HuH-7 (cell line): ENCODE measurements at places on chromosomes 6 and 20.

DNA sequence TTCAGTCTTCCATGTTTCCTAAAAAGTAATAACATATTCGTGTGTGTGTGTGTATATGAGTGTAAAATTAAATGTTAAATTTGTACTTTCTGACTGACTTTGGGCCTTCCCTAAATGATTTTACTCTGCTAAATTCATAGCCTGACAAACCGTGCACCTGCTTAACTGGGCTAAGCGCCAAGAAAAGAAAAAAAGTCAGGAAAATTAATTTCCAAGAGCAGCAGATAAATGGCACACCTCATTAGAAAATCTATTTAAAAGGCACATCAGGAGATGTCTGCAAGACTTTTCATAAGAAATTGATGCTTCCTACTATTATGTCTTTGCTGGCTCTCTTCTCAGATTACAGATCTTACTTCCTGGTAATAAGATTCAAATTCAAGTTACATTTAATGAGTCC, 72.4 kb downstream of the TRDN start:
- no peak for DNase-seq

DNA sequence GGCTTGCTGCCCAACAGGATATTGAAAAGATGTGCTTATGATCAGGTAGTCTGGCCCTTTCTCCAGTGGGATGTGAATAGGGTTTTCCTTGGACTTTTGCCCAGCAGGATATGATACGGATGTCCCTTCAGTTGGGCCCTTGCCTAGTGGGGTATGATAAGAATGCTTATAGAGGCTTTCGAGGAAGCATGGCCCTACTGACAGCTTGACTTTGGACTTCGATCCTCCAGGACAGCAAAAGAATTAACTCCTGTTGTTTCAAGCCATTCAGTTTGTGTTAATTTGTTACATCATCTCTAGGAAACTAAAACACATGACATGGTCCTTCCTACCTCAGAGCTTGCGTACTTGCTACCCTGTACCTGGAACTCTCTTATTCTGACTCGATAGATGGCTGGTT, 9.7 kb upstream of the ZNF334 start:
- DNase-seq = no peak

DNA sequence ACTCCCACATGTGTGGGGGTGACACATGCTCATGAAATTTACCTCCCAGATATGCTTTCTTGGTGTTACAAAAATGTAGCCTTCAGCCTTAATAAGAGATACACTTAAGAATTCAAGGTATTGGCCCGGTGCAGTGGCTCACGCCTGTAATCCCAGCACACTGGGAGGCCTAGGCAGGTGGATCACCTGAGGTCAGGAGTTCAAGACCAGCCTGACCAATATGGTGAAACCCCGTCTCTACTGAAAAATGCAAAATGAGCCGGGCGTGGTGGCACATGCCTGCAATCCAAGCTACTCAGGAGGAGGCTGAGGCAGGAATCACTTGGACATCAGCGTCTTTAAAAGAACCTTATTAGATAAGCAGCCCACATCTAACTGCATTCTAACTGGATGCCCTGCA, 614.3 kb upstream of the CDH4 start:
- no peak for DNase-seq

DNA sequence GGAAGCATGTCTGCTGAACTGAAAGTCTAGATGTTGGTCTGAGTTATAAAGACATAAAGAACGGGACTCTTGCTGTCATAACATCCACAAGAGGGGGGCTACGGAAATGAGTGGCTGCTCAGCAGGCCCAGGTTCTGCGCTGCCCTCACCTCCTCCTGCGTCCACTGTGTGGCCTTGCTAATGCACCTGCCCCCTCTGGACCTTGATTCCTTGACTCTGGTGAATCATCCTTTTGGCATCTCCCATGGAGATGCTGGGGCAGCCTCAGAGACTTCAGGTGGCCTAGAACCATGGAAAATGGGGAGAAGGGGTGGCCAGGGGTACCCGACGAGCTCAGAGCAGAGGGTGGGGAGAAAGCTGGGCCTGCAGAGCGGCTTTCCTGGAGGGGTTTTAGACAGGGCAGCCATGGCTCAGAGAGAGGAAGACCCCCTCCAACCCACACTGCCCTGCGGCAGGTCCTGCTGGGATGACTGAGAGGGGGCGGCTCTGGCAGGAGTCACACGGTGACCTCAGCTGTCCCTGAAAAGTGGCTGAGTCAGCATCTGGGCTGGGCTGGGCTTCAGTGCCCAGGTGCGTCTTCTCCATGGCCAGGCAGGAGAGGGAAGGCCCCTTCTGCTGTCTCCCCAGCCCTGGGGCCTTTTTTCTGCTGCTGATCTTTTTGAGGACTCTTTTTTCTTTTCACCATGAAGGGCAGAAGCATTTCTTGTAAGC, 46.9 kb downstream of the DLGAP4 start:
- DNase-seq = no peak

GRCh38 chr6:169556758-169557548, 144.9 kb downstream of the WDR27 start:
- no peak for DNase-seq

DNA sequence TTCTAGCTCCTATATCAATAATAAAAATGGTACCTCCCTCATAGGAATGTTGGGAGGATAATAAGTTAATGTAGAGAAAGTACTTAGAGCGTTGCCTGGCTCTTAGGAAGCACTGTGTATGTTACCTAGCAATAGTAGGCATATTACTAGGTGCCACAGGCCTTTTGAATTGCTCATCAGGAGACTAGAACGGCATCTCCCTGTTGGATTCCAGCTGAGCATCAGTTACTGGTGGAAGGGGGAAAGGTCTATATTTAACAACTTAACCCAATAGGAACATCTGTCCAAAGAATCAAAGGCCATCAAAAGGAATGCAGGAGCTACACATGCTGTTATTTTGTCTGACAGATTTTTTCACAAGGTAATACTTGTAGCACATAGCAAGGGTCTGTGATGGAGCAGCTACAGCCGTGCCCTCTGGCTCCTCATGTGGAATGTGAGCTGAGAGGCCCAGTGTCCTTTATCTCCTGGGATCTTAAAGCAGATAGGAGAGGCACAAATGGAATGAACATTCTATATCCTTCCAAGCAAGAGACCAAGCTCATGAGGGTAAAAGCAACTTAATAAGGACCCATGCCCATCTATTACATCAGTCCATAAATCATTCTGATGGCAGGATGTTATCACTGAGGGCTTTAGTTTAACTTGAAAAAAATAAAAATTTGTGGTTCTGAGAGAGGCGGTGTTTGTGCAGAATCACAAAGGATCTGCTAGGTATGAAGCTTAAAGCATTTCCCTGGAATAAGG, 184.9 kb upstream of the LAMP5 start:
- DNase-seq = no peak

- DNase-seq = no peak
Observed at GRCh38 chr6:168305096-168305749, 14.4 kb downstream of the DACT2 start.

GRCh38 chr6:155604991-155605390, 149.4 kb upstream of the NOX3 start:
- no peak for DNase-seq

- no peak for DNase-seq
Observed at GRCh38 chr20:38579219-38579910, 1.6 kb upstream of the ADIG start.

DNA sequence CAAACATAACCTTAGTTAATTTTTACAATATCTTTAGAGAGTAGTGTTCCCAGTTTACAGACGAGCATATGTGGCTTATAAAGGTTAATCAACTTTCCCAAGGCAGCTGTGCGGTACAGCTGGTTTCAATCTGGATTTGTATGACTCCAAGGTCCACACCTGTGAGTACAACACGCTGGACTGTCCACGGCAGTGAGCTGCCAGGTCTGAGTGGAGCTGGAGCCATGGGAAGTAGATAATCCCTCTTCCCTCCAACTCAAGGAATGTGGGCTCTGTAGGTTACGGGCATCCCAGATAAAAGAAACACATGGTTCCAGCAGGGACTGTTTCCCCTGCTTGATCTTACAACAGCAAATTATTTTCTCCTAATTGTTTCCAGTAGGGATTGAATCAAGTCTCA, 102.2 kb downstream of the SOD2 start:
- DNase-seq = no peak

DNA sequence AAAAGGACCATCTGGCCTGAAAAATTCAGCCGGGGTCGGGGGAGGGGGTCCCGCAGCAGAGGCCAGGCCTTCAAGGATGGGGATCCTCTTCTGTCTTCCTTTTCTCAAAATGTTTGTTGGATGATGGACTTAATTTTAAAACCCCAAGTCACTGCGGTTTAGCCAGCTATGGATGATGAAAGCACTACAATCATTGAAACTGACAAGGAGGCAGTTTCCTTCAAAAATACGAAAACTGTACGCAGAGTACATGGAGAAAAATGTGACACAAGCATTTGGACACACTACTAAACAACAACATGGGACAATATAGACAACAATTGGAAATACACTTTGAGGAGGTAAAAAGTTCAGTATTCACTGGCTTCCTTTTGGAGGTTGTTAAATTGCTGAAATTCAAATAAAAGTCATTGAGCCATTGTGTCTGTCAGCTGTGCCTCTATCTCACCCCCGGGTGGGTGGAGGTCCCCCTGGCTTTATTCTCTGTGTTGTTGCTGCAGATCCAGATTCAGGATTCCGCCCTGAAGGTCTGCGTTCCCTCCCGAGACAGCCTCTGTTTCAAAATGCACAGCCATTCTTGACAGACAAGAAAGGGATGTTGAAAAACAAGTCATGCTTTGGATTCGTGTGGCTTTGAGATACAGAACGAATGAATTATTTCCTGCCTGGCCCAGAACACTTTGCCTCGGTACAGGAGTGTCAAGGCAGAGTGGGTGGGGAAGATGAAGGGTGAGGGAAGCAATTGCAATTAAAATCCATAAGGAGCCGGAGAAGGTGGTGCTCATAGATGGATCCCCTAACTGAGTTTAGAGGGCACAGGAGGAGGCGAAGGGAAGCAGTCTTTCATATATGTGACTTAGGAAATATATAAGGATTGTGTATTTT, 118.2 kb downstream of the TTLL2 start:
- no peak for DNase-seq

DNA sequence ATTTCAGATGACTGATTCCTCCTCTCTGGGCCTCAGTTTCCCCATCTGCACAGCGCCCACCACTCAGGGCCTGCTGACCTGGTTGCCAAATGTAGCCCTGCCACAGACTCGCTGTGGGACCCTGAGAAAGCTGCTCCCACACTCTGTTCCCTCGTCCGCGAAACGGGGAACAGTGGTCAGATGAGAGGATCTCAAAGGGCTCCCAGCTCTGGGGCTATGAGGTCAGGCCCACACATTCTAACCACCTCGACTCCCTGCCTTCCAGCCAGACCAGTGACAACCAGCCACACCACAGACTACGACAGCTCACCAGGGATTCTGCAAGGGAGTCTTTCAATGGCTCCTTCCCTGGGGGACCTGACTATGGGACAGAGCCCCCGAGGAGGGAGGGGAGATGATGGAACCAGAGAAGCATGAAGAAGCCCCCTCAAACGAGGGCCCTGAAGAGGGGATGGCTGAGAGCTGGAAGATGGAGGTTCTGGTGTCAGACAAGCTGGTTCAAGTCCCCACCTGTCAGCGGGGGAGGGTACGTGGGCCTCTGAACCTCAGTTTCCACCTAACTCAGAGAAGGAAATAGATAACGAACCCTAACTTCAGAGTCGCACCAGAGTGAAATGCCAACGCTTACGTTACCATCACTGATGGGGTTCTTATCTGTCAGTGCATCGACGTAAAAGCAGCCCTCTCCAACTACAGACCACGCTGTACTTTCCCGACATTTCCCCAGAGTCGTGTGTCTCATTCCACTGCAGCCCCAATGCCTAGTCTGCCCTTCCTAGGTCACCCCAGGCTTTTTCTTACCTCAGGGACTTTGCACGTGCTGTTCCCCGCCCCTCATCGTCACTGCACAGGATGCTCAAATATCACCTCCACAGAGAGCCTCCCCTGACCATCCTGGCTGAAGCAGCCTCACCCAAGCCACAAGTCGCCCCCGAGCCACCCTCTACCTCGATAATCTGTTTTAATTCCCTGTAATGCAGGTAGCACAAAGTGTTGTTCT, 60.5 kb downstream of the PREX1 start:
- DNase-seq = no peak

DNA sequence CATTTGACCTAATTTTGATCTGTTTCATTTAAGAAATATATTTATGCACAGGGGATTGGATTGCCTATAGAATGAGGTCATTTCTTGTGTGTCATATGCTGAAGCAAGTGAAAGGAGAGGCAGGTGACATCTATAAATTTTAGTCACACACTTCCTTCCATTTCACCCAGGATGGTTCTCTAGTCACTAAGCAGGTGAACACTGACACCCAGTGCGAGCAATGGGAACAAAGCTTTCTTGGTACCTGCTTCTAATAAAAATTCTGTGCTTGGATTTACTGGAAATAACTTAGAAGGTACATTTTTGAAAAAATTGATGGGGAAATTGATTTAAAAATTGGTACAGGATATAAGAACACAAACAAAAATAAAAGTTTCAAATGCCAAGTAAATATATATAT, 66.9 kb upstream of the MC3R start:
- DNase-seq = no peak

GRCh38 chr6:16398587-16398986, 160.2 kb downstream of the GMPR start:
- no peak for DNase-seq

DNA sequence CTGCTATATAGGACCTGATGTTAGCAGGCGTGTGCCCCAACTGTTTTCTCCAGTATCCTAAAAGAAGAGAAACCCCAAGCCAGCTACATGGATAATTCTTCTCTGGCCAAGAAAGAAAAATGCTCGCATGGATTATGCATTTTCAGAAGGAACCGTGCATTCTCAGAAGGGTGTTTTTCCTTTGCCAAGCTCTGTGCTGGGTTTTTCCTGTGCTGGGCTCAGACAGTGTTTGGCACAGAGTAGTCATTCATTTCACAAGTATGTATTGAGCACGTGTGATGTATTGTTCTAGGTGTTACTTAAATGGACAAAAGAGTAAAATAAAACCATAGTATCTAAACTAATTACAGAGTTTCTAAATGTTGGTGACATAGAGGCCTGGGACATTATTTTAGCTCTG, 62.7 kb upstream of the ZNF133 start:
- no peak for DNase-seq

GRCh38 chr20:50054626-50055511, 58.1 kb downstream of the UBE2V1 start:
- no peak for DNase-seq

GRCh38 chr6:4812068-4812467, 35.9 kb downstream of the CDYL start:
- no peak for DNase-seq

DNA sequence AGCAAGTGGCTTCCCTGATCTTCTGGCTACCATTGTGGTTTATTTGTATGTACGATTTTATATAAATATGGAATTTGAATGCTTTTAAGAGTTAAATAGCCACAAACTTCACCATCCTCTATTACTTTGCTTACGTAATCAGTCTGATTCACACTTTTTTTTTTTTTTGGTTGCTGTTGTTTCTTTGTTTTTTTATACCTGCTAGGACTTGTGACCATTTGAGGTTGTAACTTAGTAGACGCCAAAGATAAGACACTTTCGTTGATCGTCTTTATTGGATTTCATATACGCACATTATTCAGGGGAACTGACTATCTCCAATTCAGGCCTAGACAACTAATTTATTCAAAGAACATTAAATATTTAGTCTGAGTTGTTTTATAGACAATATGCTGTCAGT, 559.0 kb downstream of the CBLN4 start:
- DNase-seq = no peak

GRCh38 chr6:29656157-29656556, 735 bp upstream of the MOG start:
- no peak for DNase-seq

GRCh38 chr6:129785047-129785755, 75.2 kb upstream of the ARHGAP18 start:
- no peak for DNase-seq

GRCh38 chr6:126107475-126108166, 121.3 kb downstream of the TRMT11 start:
- no peak for DNase-seq

GRCh38 chr6:127710668-127711067, 133.7 kb downstream of the C6orf58 start:
- no peak for DNase-seq
